Activated B cell treated with CpG ODN at 0.5 μM for 24 hours (primary cell): ENCODE measurements at places on chromosomes 16 and 17. TPM values are rescaled to one million over a fixed set of nuclear protein-coding genes. Genes with fewer than 3 reads are reported as not detected.

GPR139 gene
- total RNA-seq = not detected in 2 replicates

MAPT gene
- 0.18 and 0.22 TPM in 2 replicates for total RNA-seq

RAB26 gene
- 0.61 TPM in 1 of 2 replicates, not detected in the other for total RNA-seq

GGT6 gene
- not detected in 2 replicates for total RNA-seq

DNAH3 gene
- not detected in 2 replicates for total RNA-seq

DCAF7 gene
- 91.9 and 103 TPM in 2 replicates for total RNA-seq

CACNG3 gene
- total RNA-seq = not detected in 2 replicates

SMTNL2 gene
- total RNA-seq = not detected in 2 replicates

ZP2 gene
- total RNA-seq = not detected in 2 replicates

CCL7 gene
- not detected in 2 replicates for total RNA-seq

DHX8 gene
- 60.6 and 63.4 TPM in 2 replicates for total RNA-seq

SYNGR2 gene
- 636 and 647 TPM in 2 replicates for total RNA-seq

RRAD gene
- 0.15 TPM in 1 of 2 replicates, not detected in the other for total RNA-seq

ACLY gene
- 133 and 143 TPM in 2 replicates for total RNA-seq

OTOA gene
- 0.42 and 0.60 TPM in 2 replicates for total RNA-seq

PTX4 gene
- not detected in 2 replicates for total RNA-seq

GPR142 gene
- not detected in 2 replicates for total RNA-seq

RAB37 gene
- 11.0 and 11.1 TPM in 2 replicates for total RNA-seq

FBXO39 gene
- 0.12 and 0.22 TPM in 2 replicates for total RNA-seq

GLYR1 gene
- 138 and 156 TPM in 2 replicates for total RNA-seq

KIF2B gene
- total RNA-seq = not detected in 2 replicates

SPNS3 gene
- total RNA-seq = 1.1 and 2.5 TPM in 2 replicates

GGNBP2 gene
- total RNA-seq = 103 and 118 TPM in 2 replicates

FBXL16 gene
- total RNA-seq = 0.75 and 0.88 TPM in 2 replicates

DUSP3 gene
- total RNA-seq = 16.4 and 16.6 TPM in 2 replicates
